ENCODE measurements at places on chromosomes 1 and 21.

DNA sequence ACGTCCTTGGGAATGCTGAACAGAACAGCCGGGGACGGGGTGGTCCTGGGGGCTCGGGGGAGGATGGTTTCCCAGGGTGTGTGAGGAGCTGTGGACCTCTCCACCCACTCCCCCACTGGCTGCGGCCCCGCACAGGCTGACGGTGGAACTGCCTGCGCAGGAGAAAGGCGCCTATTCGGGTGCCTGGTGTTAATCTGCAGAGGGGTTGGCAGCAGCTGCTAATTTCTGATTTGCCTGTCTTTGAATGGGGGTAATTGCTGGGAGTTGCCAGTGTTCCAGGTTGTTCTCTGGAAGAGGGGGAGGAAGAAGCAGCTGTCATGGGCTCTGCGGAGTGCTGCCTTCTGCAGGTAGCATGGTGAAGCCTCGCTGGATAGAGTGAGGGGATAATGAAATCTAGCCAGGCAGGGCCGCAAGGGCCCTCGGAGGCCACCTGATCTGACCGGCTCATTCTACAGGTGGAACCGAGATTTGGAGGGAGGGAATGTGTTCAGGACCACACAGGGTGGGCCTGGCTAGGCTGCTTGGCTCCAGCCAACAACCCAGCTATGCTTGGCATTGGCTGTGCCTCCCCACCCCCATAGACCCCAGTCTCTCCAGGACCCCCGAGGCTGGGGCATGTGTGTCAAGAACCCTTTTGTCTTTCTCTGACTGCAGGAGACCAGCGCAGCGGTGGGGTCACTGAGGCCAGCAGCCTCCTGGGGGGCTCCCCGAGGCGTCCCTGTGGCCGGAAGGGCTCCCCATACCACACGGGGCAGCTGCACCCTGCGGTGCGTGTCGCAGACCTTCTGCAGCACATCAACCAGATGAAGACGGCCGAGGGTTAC, 67.1 kb downstream of the PTPRU start:
- DNase-seq, result no peak

GRCh38 chr1:22569269-22569668, 6.0 kb downstream of the EPHA8 start:
- DNase-seq, result no peak

DNA sequence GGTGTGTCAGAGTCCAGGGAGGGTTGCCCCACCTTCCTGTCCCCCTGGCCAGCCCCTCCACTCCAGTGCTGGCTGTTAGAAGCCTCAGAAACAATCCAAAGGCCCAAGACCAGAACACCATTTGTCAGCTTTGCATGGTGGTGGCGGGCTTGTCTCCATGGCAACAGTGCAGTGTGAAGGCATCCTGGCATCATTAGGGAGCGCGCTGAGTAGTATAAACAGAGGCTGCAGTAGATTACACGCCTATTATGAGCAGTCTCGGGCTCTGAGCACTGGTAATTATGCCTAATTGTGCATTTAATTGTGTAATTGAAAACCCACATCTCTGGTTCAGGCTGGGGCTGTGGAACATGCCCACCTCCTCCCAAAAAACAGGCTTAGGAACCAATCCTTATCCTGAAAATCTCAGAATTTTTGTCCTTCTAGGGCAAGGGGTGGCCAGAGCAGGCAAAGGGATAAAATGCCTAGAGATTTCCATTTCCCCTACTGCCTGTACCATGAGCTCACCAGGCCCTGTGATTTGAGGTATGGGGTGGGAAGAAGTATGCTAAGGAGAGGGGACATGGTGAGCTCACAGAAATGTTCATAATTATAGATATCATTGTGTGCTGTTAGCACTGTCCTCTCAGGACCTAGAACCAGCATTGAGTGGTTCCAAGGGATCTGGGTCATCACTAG, 11.7 kb downstream of the NKAIN1 start:
- no peak for DNase-seq

DNA sequence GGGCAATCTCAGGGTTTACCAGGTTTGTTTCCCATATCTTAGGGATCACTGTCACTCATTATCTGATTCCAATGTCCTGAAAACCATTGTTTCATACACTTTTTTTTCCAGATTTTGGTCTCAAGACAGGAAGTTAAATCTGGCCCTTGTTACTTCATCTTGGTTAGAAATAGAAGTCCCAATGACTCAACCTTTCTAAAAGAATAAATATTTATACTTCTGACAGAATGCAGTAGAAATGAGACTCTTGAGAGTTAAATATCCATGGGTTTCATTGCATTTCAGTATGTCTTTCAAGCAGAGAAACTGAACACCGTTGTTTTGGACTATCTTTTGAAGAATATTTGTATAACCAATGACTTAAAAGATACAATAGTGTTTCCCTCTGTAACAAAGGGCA, 19.8 kb upstream of the VCAM1 start:
- DNase-seq, result no peak

- DNase-seq, result no peak
These were observed 5.0 kb downstream of the CHRNB2 start for GRCh38 chr1:154572468-154573167.

DNA sequence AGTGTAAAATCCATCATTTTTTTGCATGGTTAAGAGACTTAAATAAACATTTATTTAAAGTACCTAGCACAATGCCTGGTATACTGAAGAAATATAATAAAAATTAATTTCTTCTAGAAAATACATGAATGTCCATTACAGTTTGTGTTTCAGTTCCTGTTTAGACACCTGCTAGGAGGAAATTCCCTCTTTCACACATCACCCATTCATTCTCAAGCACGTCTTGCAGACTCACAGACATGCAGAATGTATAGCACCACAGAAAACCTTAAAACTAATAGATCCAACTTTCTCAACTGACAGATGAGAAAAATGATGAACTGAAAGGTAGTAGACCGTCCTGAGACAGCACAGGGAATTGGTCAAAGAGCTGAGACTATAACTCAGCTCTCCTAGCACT, 172.2 kb upstream of the C8B start:
- no peak for DNase-seq

- no peak for DNase-seq
These were observed 18.6 kb downstream of the PDE9A start for GRCh38 chr21:42671778-42672593.

DNA sequence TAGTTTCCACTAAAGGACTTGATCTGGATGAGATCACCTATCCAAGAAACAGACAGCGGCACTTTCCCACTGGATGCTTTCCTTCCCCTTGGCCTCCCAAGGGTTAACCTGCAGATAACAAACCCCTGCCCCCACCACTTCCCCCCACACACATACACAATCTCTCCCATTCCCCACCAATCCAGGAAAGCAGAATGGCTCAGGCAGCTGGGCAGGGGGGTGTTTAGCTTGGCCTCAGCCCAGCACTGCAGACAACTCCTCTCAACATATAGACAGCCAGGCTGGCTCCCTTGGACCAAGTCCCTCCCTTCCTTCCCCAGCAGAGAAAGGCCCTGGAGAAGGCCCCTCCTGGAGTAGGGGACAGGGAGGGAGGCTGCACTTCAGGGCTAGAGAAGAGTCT, 24.6 kb downstream of the PLEKHA6 start:
- no peak for DNase-seq

GRCh38 chr1:203410182-203410900, 59.4 kb upstream of the FMOD start:
- DNase-seq, result peak; percentile 46

DNA sequence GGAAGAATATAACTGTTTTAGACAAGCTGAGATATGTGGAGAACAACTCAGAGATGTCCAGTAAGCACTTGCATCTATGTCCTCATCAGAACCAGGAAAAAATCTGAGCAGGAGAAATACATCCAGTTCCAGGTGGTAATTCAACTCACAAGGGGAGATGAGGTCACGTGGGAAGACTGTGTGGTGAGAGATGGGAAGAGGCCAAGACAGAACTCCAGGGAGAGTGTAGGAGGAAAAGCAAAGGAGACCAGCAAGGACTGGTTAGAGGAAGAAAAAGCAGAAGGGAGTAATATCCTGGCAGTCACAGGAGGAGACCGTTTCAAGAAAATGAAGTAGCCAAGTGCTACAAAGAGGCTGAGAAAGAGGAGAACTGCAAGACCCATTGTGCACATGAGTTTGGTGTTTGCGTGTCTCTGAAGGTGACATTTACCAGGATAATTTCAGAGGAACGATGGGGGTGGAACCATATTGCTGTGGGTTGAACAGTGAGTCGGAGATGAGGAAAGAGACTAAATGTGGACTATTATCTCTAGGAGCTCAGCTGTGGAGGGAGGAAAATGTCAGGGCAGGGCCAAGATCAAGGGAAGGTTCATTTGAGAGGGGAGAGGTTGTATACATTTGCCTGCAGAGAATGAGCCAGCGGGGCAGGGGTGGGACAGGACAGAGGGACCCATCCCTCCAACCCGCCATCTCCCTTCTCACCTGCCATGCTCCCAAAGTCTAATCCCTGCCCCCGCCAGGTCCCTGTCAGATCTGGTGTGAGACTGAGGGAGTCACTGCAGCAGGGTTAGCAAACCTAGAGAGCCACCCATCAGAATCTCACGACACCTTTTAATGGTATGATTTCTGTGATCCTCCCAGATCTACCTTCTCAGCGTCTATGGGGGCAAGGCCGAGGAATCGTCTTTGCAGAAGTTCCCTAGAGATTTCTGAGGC, 24.9 kb downstream of the SUSD4 start:
- peak; percentile 41 for DNase-seq

- DNase-seq, result no peak
These were observed 10.5 kb downstream of the WNT9A start for GRCh38 chr1:227937031-227937837.

DNA sequence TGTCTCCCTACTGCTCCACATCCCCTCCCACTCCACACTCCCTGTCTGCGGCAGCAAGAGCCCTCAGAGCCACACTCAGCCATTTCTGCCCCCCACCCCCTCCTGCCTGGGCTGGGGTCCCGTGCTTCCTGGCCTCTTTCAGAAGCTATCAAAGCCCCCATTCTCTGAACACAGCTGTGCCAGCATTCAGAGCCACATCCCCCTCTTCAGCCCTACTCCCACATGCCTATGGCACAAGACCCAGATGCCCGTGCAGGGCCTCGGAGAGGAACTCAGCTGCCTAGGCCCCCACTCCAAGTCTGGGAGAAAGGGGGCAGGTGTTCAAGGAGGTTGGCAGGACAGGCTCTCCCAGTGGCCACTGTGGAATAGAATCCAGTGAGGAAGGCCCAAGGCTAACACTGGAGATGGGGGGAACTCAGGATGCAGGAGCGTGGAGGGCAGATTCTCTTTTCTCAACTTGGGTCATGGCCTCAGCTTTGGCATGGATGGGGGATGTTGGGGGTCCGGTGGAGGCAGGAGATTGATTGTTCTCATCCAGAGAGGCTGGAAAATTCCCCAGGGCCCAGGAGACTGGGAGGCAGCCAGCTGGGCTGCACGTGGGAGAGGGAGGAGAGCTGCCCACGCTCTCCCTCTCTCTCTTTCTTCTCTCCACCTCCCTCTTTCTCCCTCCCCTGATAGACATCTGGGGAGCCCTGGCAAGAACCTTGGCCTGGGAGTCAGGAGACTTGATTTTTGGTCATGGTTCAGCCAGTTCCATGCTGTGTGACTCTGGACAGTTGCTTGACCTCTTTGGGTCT, 3.5 kb upstream of the BCAN start:
- DNase-seq, result peak; percentile 63

GRCh38 chr21:33230545-33231324, 997 bp downstream of the IFNAR2 start:
- peak; percentile 40 for DNase-seq

- DNase-seq, result no peak
These were observed 216.1 kb downstream of the USH2A start for GRCh38 chr1:216207154-216207553.

GRCh38 chr1:202357506-202357905, 9.0 kb downstream of the PPP1R12B start:
- no peak for DNase-seq

GRCh38 chr1:54227091-54227602, 27.2 kb downstream of the MRPL37 start:
- DNase-seq, result peak; percentile 56

GRCh38 chr1:205260948-205261732, 33.4 kb downstream of the TMCC2 start:
- DNase-seq, result no peak

DNA sequence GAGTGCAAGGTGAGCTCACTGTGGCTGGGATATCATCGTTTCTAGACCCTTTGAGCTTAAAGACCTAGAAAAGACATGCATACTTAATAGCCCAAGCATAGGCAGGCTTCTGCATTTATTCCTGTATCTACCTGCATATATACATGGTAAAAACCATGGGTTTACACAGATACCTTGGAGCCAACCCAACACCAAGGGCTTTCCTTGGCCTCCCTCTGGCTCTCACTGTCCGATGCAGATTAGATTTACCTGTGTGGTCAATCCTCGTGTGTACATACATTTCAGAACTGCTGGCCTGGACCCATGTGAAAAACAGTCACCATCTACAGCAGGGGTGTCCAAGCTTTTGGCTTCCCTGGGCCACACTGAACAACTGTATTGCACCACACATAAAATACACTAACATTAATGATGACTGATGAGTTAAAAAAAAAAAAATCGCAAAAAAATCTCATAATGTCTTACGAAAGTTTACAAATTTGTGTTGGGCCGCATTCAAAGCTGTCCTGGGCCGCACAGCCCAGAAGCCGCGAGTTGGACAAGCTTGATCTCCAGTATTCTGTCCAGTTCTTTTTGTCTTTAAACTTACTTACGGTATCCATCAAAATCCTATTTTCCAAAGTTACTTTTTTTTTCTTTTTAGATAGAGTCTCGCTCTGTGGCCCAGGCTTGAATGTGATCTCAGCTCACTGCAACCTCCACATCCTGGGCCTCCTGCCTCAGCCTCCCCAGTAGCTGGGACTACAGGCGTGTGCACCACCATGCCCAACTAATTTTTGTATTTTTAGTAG, 43.5 kb downstream of the WDR4 start:
- no peak for DNase-seq

DNA sequence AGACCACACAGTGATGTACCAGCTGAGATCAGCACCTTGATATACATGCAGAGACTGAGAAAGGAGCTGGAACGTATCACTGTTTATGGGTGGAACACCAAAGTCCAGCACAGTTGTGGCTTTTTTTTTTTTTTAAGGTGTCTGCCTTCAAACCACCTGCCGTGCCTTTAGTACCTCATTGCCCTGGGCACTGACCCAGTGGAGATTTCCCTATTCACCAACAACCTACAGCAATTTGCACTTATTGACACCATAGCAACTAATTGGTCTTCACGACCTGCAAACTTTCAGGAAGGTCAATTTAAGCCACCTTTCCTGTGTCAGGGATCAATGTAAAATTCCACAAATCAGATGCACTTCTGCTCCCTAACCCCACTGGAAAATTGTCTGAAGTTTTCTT, 181.6 kb upstream of the ADGRL2 start:
- DNase-seq, result no peak

DNA sequence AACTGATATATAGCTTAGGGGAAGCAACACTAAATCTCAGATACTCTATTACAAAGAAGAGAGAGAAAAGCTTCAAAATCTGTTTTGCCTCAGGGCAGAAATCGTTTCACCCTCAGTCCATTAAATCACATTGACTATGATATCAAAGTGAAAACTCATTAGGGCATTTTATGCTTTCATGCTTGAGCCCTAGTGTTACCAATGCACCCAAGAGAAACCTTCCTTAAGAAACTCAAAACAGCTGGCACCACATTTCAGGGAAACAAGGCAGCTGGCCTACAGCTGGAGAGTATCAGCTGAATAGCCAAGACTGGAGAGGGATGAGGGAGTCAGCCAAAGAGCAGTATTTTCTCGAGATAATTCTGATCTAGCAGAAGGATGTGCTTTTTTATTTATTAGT, 14.9 kb downstream of the COLGALT2 start:
- no peak for DNase-seq

- no peak for DNase-seq
These were observed 244.8 kb upstream of the VAMP3 start for GRCh38 chr1:7526196-7526866.
